Fibroblast of villous mesenchyme (primary cell): ENCODE measurements at places on chromosomes 3 and 15. TPM values are rescaled to one million over a fixed set of nuclear protein-coding genes. Genes with fewer than 3 reads are reported as not detected.

The KIF15 gene
- 5.5 and 9.9 TPM in 2 replicates for total RNA-seq

The IQCH gene
- 2.6 and 4.7 TPM in 2 replicates for total RNA-seq

The AGTR1 gene
- 0.43 and 1.6 TPM in 2 replicates for total RNA-seq

The POTEB2 gene
- total RNA-seq = not detected in 2 replicates

The CYP1A2 gene
- total RNA-seq = not detected in 2 replicates

The IDH2 gene
- total RNA-seq = 70.4 and 75.7 TPM in 2 replicates

The C3orf49 gene
- not detected in 2 replicates for total RNA-seq

The ZKSCAN7 gene
- 5.8 and 6.0 TPM in 2 replicates for total RNA-seq
